ENCODE measurements at places on chromosomes 1 and 21. TPM values are rescaled to one million over a fixed set of nuclear protein-coding genes. Genes with fewer than 3 reads are reported as not detected.

CAMK1G gene
- 5.4 TPM for polyA plus RNA-seq

CDK18 gene
- polyA plus RNA-seq: 35.6 TPM

TBX19 gene
- 1.9 TPM for polyA plus RNA-seq

DNA sequence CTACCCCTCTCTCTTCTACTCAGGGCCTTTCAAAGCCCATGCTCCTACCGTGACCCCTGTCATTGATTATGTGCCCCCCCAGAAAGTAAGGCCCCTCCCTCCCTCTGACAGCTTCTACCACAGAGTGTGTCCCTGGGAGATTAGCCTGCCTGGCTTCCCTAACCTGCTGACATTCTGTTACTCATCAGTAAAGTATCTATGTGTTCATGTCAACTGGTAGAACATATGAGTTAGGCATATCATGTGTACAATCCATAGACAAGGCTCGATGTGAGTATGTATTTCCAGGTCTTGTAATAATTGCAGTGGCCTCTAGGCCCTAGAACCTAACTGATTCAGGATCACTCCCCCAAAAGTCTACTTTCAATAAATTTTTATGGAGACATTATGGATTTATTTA is 120.0 kb downstream of the GIPC2 start:
- DNase-seq: no peak

DNA sequence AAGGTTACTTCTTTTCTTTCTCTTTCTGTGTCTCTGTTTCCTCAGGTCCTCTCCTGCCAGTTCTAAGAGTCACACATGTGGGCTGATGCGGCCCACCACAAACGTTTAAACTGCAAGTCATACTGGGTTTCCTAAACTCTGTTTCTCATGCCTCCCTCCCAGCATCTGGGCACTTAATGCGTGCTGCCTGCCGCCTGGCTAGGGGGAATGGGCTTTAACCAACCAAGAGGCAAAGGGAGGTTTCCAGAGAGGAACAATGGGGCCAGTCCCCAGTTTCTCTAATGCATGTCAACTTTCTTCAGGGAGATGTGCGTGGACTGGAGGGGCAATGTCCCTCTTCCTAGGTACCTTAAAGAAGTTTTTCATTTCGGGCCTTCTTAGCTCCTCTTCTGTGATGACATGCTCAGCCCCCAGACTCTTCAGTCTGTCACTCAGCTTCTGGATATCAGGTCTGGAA is 19.9 kb upstream of the SRSF4 start:
- no peak for DNase-seq

- DNase-seq: no peak
Measured at GRCh38 chr1:115218699-115219098, 119.3 kb downstream of the NGF start.

- DNase-seq: no peak
Measured at GRCh38 chr1:224193319-224193966, 10.4 kb downstream of the DEGS1 start.

- no peak for DNase-seq
Measured at GRCh38 chr1:166980818-166981217, 5.5 kb upstream of the ILDR2 start.

DNA sequence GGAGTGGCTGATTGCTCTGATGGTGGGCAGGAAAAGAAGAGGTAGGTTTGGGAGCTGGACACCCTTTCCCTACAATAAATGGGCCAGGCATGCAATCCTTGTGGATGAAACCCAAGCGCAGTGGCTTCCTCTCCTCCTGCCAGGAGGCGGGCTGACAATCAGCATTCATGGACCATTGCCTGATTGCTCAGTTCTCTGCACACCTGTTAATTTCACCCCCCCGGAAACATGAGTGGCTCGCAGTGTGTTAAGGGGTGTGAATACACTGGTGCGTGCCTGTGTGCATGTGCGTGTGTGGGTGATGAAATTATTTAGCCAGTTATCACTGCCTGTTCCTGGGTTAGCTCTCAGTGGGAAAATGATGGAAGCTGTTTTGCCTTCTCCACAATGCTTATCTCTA is 310.7 kb downstream of the PCP4 start:
- no peak for DNase-seq

DNA sequence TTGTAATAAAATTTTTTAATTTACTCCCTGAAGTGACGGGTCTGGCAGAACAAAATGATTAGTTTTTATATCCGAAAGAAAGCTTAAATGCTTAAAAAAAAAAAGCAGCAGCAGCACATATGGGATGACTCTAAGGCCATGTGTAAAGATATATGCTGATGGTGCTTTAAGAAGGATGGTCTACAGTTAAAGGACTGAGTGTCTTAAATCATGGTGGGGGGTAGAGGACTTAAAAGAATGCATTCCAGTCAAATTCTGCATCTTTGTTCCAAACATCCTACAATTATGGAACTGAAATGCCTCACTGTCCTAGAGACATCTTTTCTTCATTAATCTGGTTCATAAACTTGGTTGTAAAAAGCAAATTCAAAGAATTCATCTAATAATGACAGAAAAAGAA is 7.0 kb downstream of the KDM5B start:
- no peak for DNase-seq

DNA sequence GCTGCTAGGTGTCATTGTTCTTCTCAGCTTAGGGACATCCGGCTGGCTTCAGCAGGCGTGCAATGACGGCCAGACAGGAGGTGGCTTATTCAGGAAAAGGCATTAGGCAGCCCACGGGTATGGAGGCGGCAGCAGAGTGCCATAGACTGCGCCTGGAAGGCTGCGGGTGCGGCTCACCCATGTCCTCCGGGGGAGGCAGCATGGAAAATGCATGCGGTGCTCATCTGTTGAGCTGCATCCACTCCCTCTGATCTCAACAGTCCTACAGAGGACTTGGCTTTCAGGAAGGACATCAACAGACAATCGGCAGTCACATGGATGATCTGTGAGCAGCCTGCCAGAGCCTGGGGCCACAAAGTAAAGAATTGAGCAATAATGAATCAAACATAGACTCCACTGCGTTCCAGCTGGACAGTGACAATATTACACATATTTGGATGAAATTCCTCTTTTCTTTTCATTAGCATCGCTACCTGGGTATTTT is 42.9 kb downstream of the UMODL1 start:
- no peak for DNase-seq

DNA sequence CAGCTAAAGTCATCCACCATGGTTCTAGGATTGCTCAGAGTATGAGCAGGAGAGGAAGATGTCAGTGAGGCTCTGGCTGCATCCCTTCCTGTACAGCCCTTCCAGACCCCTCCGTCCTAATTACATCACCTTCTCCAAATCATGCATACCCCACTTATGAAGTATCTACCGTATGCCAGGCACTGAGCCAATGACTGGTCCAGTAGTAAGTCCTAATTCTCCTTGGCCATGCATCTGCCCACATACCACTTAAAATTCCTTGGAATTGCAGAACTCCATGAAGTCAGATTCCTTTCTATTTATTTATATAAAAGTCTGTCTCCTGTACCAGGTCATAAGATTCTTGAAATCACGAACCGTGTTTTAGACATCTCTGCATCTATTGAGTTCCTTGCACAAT is 106.1 kb downstream of the SEC16B start:
- DNase-seq: no peak
